ENCODE measurements at places on chromosomes 5 and 9.

DNA sequence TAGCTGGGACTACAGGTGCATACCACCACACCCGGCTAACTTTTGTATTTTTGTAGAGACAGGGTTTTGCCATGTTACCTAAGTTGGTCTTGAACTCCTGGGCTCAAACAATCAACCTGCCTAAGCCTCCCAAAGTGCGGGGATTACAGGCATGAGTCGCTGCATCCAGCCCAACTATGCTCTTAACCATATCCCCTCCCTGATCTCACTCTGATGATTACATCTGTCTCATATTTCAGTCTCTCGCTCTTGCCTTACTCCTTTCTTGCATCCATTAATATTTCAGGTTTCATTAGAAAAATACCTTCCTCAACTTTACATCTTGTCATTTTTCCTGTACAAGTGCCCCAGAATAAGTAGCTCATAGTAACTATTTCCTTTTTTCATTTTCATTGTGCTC is 61.0 kb upstream of the BASP1 start:
- DNase-seq: no peak

- DNase-seq: peak; percentile 19
These were observed 213.3 kb downstream of the DNAH5 start for GRCh38 chr5:13731121-13731628.

- DNase-seq: no peak
These were observed 43.5 kb downstream of the MTX3 start for GRCh38 chr5:79947567-79947966.

- DNase-seq: no peak
These were observed 19.2 kb downstream of the FAM240B start for GRCh38 chr9:38700695-38701094.

DNA sequence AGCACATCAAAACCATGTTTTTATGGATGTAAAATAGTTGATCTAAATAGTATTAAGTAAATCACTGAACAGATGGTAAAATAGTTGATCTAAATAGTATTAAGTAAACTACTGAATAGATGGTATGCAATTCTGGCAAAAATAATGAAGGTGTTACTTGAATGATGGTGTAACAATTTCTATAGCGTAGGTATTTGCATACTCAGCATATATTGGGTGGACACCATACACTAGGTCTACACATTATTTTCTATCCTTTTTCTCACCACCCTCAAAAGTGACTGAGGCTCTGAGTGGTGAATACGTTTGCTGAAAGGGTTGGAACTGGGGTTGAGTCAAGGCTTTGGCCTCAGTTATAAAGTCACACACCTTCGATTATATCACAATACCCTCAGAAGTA is 81.3 kb downstream of the ATP10B start:
- no peak for DNase-seq

DNA sequence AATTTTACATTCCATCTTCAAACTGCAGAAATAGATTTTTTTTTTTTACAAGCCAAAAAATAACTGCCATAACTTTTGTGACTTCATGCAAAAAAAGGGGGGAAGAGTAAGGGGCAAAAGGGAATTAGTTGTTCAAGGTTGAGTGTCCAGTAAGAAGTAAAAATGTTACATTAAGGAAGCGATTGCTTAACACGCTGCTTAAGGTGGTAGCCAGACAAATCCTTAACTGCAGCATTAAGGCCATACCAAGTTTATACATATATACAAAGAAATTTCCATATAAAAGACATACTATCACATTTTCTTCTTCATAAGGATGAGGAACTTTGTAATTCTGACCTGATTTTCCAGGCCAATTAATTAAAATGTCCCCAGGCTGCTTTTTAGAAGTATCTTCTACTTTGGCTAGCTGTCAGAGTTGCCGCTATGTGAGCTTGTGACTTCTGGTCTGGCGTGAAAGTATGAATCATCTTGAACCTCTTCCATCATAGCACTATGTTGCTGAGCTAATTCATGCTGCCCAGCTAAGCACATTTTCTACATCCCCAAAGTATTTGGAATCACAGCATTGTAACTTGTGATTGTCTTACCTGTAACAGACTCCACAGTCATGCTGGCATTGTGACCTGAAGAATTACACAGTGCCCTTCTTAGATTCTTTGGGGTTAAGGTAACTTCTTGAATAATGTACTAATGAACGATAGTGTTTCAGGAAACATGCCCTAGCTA is 40.0 kb downstream of the G3BP1 start:
- DNase-seq: no peak

DNA sequence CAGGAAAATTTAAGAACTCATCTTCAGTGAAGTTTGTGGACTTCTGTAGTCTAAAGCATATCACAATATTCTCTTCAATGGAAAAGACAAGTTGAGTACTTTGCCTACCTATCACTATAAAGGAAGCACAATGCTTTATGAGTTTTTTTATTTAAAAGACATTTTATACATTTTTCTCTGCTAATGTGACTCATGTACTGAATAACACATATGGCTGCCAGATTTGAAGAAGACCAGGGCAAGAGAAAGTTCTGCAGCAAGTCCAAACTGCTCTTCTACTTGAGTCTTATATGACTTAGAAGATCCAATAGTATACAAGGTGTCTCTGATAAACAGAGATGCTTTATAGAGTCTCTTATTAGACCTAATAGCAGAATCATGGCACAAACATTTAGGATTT is 978.4 kb downstream of the TLE4 start:
- DNase-seq: no peak

DNA sequence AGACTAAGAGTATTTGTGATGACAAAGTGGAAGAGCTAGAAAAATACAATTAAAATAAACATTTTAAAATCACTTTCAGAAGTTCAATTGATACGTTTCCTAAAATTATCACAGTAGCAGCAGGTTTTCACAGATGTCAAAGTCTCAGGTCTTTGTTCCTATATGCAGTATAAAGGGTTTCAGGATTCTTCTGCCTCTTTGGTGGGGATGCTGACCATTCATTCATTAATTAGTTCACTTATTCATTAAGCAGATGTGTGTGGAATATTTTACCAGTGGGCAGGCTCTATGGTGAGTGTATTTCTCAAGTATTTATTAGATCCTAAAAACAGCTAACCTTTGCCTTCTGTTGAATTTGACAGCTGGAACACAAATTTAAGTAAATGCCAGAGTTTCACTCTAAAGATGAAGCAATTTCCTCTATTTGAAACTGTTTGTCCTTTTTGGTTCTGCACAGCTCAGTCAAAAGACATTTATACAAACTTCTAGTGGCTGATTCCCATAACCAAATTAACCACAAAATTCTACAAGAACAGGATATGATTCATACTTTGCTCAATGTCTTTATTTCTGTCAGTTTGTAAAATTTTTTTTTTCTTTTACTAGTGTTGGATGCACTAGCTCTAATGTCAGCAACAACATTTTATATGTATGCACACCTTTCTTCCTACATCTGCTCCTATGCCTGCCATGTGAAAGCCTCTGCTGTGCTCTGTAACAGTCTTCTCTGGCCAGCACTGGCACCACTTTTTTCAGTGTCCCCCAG is 75.9 kb upstream of the PRR16 start:
- no peak for DNase-seq

DNA sequence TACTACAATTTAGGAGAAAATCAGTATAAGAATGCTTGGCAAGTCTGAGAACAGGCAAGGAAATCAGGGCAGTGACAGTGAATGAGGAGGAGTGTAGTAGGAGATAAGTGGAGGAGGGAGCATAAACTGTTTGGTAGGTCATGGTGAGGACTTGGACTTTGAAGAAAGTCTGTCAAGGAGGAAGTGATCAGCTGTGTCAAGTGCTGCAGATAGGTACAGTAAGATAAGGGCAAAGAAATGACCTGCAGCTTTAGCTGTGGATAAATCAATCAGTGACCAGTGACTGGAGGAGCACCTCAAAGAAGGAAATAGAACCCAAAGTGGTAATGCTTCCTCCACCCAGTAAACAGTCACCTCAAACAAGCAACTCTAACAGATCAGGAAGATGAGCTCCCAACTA is 106.3 kb downstream of the RAPGEF6 start:
- DNase-seq: no peak

DNA sequence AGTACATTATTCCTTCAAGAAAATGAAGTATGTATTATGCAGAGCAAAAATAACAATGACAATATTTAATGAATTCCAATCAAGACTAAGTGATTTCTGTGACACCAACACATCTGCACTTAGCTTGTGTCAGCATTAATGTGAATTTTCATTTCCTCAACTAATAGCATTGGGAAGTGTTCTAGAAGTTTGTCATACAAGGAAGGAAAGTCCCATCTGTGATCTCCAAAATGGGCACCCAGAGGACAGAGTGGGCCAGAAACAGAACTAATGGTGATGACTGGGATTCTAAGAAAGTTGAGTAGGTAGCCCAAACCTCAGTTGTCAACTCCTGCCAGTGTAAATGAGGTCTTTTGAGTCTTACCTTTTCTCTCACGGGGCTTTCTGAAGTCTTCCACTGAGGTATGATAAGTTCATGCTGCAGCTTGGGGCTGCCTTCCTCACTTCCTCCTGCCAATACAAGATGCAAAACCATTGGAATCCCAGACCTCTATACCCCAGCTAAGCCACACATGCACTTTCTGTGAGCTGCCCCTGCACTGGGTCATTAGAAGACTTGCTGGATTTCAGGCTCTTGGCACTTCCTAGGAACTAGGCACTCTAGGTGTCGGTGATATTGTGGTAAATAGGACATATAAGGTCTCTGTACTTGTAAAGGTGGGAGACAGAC is 4.9 kb downstream of the ADAM19 start:
- DNase-seq: no peak

DNA sequence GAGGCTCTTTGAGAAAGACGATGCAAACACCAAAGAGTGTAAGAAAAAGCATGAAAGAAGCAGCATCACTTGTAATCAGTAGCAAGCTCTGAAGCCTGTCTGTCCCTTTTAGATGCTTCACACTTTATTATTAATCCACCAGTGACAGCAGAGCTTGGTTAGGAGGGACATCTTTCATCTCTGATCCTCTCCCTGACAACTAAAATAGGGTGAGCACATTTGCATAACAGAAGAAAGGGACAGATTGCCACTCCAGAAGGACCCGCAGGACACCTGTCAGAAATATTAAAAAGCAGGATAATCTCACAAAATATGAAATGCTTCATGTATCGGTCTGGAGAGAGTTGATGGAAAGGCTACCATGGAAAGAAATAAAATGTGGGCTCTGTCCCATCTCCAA is 71.4 kb upstream of the MAP1B start:
- DNase-seq: no peak

- DNase-seq: no peak
These were observed 110.9 kb upstream of the TARS1 start for GRCh38 chr5:33329891-33330290.

DNA sequence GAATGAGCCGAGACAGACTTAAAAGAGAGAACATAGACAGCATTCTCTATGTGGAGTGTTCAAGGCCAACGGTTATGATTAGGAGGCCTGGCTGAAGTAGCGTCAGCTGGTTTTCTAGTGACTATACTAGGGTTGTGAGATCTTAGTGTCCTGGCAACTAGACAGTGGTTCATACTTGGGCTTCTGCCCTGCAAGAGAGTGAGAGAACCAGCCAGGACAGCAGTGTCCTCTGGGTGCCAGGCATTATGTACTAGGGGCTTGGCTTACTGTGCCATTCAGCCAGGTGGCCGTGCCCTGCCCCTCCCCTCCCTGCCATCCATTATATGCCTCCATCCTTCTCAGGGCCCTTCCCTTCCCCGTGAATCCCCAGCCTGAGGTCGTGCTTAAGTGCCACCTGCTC is 56.8 kb downstream of the TRIO start:
- no peak for DNase-seq

DNA sequence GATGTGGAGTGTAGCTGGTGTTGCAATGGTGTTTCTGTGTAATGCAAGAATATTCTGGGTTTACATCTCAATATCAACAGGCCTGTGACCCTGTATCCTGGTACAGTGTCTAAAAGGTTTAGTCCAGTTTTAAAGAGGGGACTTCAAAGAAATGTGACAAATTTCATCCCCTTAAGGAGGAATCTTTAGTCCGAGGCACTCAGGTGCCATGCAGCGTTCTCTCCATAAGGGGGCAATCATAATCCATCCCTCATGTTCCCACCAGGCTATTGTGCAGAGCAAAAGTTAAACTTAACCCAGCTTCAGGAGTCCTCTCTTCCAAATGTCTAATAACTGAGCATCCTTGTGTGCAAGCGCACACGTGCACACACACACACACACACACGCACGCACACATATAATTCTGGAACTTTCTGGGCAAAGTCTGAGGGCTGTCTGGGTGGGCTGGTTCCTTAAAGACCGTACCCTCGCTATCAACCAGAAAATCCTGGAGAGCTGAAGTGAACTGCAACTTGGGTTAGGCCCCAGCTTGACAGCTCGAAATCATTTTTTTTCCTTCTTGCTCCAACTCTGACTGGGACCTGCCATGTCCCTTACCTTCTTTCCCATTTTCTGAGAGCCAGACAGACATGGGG is 46.0 kb downstream of the CRB2 start:
- peak; percentile 54 for DNase-seq

GRCh38 chr9:130680836-130681768 is 12.5 kb upstream of the EXOSC2 start:
- DNase-seq: peak; percentile 66

GRCh38 chr5:169577951-169578350 is 5.6 kb upstream of the SPDL1 start:
- DNase-seq: no peak

DNA sequence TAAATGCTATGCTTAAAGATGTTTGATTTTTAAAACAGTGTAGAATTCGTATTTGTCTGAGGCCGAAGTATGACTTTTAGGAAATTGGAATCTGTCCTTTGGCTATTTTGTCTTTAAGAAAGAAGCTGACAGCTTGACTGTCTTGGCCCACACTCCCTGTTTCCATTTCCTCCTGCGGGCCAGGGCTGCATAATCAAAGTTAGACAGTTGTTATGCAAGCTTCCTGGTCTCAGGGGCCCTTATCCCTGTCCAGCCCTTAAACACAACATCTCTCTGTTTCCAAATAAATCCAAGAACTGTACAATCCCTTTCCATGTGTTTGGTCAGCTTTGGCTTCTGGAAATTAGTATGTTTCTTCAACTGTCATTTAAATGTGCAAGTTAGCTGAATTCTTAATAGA is 54.6 kb upstream of the ECM2 start:
- DNase-seq: peak; percentile 92

- DNase-seq: no peak
These were observed 39.8 kb upstream of the NOTCH1 start for GRCh38 chr9:136585531-136586120.

- no peak for DNase-seq
These were observed 78.3 kb upstream of the ZNF608 start for GRCh38 chr5:124824637-124825158.

DNA sequence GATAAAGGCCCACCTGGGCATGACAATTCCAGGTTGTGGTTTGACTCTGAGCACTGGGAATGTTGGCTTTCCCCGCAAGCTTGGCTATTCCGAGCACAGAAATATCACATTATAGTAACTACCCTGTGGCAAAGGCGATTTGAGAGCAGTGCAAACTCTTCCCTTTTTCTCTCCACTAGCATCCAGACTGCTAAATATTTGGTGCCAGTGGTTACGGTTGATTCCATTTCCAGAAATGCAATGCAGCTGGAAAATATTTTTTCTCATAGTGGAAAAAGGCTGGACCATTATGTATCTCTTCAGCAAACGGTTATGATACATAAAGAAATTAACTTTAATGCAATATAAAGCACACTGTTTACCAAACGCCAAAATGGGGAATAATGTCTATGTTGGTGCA is 158.0 kb downstream of the ENC1 start:
- DNase-seq: no peak
